ENCODE measurements at places on chromosomes 16 and 17. TPM values are rescaled to one million over a fixed set of nuclear protein-coding genes. Genes with fewer than 3 reads are reported as not detected.

DNA sequence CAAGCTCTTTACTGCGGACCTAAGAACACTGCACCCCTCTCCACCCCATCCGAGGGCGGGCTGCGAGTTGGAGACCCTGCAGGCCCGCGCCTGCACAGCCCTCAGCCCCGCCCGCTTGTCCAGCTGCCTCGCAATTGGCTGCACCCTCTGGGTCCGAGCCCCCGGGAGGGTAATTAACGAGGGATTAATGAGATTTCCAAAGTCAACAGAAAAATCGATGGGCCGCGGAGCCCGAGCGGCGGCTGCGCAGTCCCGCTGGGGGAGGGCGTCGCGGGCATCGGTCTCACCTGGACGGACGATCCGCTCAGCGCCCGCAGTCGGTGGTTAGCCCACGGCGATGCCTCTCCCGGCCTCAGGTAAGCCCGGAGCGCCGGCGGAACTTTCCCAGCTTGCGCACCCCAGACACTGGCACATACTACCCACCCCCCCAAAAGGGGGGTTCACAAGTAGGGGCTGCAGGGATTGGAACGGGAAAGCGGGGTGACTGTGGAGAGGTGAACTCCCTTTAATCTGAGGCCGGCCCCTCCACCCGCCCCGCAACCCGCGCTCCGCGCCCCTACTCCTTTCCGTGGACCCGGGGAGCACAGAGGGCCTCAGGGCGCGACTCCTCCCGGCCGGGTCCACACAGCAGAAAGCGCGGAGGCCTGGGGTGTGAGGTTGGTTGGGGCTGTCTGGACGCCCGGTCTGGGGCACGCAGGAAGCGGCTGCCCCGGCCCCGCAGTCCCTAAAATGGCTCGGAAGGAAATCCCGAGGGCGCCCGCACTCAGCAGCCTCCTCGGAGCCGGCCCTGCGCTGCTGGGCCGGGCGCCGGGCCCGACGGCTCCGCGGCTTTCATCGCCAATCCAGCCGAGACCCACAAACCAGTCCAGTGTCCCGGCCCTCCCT is at the start of gene OTOP3:
Gene OTOP3 (plus strand): TSS at position 314 of the 885 bp plus-strand sequence. CDS start 24 bp downstream, at position 338.
- H3K36me3 ChIP-seq, result no peaks in the 10 kb centered on the region
- DNase-seq, result no peak
- no peak within 1 kb of the TSS for H3K4me3 ChIP-seq
- H3K4me1 ChIP-seq, result peaks cover 7% of the 10 kb centered on the region
- no peak within 1 kb of the TSS for H3K27ac ChIP-seq

GRCh38 chr16:84103678-84104077 is 13.1 kb downstream of the MBTPS1 start:
- no peak overlapping the region for H3K27ac ChIP-seq
- peaks cover 20% of the 10 kb centered on the region for H3K36me3 ChIP-seq
- no peaks in the 10 kb centered on the region for H3K27me3 ChIP-seq
- H3K4me1 ChIP-seq, result no peaks in the 10 kb centered on the region
- no peak overlapping the region for H3K4me3 ChIP-seq
- no peak for DNase-seq

GRCh38 chr17:40447148-40447644 is 3.9 kb downstream of the IGFBP4 start:
- peak overlapping the region; percentile 96 for H3K27ac ChIP-seq
- H3K27me3 ChIP-seq, result no peaks in the 10 kb centered on the region
- DNase-seq, result peak; percentile 81
- no peaks in the 10 kb centered on the region for H3K36me3 ChIP-seq
- H3K4me3 ChIP-seq, result peak overlapping the region; percentile 88

- no peaks in the 10 kb centered on the region for H3K36me3 ChIP-seq
- no peak overlapping the region for H3K27ac ChIP-seq
- H3K27me3 ChIP-seq, result no peaks in the 10 kb centered on the region
- no peaks in the 10 kb centered on the region for H3K4me1 ChIP-seq
- peak; percentile 62 for DNase-seq
Observed at GRCh38 chr16:75072239-75072947, 44.2 kb downstream of the LDHD start.

The BIRC5 gene
- total RNA-seq, result 0.92 TPM

Measured in right lobe of liver (tissue), 6 donors.